ENCODE measurements at places on chromosomes 13 and 19. TPM values are rescaled to one million over a fixed set of nuclear protein-coding genes. Genes with fewer than 3 reads are reported as not detected.

DNA sequence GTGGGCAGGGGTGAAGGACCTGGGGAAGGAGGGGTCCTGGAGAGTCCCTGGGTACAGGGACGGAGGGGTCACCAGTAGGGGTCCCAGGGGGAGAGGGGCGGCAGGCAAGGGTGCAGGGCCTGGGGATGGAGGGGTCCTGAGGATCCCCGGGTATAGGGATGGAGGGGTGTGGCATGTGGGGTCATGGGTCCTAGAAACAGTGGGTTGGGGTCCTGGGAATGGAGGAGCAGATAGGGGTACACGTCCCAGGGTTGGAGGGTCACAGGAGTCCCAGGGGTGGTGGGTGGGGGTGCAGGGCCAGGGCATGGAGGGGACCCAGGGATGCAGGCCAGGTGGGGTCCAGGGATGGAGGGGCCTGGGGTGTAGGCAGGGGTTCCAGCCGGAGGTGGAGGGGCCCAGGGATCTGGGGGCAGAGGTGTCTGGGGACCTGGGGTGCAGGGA lies 1.4 kb downstream of the BTBD2 start:
- no peak for DNase-seq
- H3K27ac ChIP-seq, result peak overlapping the region; percentile 66
- no peaks in the 10 kb centered on the region for H3K27me3 ChIP-seq
- peaks cover 9% of the 10 kb centered on the region for H3K4me1 ChIP-seq
- H3K36me3 ChIP-seq, result no peaks in the 10 kb centered on the region

GRCh38 chr19:53328967-53329366 lies 4.6 kb upstream of the ZNF845 start:
- no peak overlapping the region for H3K27ac ChIP-seq
- H3K4me1 ChIP-seq, result no peaks in the 10 kb centered on the region
- H3K36me3 ChIP-seq, result no peaks in the 10 kb centered on the region
- no peaks in the 10 kb centered on the region for H3K27me3 ChIP-seq

GRCh38 chr19:45779231-45780145 lies 2.8 kb downstream of the DMPK start:
- H3K4me1 ChIP-seq, result peaks cover 11% of the 10 kb centered on the region
- DNase-seq, result peak; percentile 89
- no peaks in the 10 kb centered on the region for H3K27me3 ChIP-seq
- H3K27ac ChIP-seq, result peak overlapping the region; percentile 93

The ZNF470 gene
- total RNA-seq, result 0.21 TPM

The RETN gene
- total RNA-seq, result not detected
